ENCODE measurements at places on chromosomes 5 and 9.

DNA sequence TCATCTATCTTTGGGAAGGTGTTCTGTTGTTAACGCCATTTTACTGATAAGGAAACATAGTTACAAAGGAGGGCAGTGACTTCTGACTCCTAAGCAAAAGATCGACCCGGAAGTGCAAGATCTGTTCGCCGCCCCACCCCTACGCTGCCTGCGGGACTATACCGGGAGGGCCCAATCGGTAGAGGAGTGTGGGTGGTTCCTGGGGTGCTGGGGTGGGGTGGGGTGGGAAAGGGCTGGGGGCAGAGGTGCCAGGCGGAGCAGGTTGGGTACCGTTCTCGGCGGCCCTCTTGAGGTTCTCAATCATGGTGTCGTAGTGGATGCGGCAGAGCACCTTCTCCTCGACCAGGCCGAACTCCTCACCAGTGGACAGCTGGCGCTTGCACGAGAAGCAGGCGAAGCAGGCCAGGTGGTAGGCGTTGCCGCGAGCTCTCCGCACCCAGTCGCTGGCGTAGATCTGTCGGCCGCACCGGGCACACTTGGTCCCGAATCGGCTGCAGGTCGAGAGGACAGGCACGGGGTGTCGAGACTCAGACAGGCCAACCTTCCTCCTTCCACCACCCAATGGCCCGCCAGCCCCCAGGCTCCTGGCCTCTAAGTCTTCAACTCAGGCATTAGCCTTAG, 11.8 kb downstream of the LHX6 start:
- no peak for DNase-seq

DNA sequence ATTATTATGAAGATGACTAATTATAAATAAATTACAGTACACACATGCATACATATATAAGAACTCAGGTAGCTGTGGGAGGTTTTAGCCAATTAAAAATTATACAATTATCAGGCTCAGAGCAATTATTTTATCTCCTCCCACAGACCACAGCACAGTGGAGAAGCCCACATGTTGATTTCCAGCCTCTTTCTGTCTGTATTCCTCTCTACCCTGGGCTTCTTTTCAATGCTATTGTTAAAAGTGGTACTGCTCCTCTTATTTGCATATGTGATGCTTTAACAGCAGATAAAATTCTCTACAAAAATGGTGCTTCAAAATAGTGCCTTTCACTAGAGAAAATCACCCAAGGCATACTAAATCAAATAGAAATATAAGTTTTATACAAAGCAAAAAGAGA, 218.7 kb downstream of the NFIB start:
- no peak for DNase-seq

GRCh38 chr5:25128606-25129005, 483.8 kb upstream of the CDH10 start:
- no peak for DNase-seq

DNA sequence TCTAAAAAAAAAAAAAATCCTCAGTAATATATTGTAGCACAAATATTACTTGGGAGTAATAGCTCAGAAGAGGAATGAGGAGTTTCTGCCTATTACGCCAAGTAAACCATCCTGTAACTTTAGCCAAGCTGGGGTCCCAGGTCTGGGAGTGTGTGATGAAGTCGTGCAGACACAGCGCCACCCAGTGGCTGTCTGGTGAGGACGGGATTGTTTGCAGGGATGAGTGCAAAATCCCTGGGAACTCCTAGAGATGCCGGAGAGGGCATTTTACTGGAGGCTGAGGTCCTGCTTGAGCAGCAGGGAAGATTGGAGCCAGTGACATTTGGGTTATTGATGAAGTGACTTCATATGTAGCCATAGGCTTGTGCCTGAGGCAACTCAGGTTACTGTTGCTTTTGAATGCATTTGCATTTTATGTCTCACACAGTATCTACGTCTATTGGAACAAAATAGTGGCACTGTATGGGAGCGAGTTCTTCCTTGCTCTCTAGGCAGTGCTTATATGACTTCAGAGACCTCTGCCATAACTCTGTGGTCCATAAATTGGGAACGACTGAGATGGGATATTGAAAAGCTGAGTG, 72.8 kb downstream of the PSAT1 start:
- DNase-seq, result no peak

GRCh38 chr9:84754461-84754860, 84.9 kb downstream of the NTRK2 start:
- no peak for DNase-seq

- no peak for DNase-seq
Observed at GRCh38 chr9:38278457-38278856, 114.0 kb upstream of the ALDH1B1 start.

DNA sequence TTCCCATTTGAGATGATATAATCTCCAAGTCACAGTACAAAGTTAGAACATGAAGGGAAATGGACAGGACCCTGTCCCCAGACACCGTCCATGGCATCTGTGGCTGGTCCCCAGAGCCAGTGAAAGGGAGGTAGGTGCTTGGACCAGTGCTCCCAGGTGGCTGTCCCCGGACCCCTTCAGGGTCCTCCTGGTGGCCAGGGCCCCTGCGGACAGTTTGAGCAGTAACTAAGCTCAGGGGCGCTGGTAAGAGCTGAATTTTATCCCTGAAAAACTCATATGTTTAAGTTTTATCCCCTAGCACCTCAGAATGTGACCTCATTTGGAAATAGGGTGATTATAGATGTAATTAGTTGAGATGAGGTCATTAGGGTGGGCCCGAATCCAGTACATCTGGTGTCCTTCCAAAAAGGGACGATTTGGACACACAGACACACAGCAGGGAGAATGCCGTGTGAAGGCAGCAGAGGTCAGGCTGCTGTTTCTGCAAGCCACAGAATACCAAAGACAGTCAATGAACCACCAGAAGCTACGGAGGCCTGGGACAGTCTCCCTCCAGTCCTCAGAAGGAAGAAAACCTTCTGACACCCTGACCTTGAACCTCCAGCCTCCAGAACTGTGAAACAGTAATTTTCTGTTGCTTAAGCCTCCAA, 185.0 kb downstream of the ATPSCKMT start:
- no peak for DNase-seq

GRCh38 chr9:21872696-21873095, 70.3 kb downstream of the MTAP start:
- DNase-seq, result no peak

DNA sequence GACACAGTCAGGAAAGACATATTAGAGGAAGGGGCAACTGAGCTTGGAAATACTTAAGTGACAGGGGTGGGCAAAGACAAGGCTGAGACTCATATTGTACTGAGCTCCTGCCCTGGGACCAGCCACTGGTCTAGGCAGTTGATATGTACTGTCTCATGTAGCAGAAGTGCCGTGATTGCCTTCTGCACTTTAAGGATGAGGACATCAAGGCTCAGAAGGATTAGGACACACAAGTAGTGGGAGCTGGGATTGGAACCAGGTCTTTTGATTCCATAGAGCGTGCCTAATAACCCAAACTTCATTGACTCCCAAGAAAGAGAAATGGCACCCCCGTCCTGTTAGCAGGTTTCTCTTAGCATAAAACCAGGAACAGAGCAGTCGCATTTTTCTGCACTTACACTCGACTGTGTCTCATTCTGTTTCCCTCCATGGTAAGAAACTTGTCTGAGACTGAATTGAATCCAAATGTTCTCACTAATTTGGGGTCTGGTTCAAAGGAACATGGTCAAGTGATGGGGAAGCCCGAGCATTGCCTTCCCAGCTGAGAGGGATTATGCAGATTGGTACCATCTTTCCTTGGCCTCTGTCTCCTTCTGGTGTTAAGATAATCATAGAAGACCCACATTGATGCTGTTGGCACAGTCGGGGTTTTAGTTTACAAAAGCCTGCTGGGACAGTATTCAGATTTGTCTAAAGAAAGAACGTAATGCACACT, 70.4 kb downstream of the ANGPTL2 start:
- DNase-seq, result no peak
